ENCODE measurements at places on chromosomes 1 and 21. TPM values are rescaled to one million over a fixed set of nuclear protein-coding genes. Genes with fewer than 3 reads are reported as not detected.

The CLCA2 gene
- total RNA-seq = not detected

The KCNJ9 gene
- not detected for total RNA-seq

- no peak for DNase-seq
Measured at GRCh38 chr1:218350035-218350525, 4.9 kb downstream of the TGFB2 start.

DNA sequence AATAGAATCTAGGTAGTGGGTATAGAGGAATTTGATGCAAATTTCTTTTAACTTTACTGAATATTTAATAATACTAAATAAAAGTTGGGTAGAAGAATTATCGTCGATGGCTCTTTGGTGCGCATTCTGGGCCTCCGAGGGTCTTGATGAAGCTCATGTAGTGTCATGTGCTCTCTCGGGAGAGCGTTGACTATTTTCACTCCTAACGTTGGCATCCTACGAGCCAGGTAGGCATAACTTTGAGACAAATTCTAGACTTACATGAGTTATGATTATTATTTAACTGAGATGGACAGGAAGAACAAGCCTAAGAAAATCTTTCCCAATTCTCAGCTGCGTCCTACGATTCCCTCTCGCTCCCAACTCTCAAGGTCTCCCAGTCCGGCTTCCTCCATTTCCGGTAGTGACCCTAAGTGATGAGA lies 550 bp upstream of the PCAT6 start:
- DNase-seq = no peak

DNA sequence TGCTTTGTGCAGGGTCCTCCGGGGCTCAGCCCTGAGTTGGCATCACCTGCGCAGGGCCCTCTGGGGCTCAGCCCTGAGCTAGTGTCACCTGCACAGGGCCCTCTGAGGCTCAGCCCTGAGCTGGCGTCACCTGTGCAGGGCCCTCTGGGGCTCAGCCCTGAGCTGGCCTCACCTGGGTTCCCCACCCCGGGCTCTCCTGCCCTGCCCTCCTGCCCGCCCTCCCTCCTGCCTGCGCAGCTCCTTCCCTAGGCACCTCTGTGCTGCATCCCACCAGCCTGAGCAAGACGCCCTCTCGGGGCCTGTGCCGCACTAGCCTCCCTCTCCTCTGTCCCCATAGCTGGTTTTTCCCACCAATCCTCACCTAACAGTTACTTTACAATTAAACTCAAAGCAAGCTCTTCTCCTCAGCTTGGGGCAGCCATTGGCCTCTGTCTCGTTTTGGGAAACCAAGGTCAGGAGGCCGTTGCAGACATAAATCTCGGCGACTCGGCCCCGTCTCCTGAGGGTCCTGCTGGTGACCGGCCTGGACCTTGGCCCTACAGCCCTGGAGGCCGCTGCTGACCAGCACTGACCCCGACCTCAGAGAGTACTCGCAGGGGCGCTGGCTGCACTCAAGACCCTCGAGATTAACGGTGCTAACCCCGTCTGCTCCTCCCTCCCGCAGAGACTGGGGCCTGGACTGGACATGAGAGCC lies 22.7 kb downstream of the COL6A1 start:
- no peak for DNase-seq

GRCh38 chr1:99675994-99676393 lies 30.1 kb downstream of the PALMD start:
- DNase-seq = no peak

The CACNA1E gene
- under 0.01 TPM for total RNA-seq

The LRRC8B gene
- 27.4 TPM for total RNA-seq

The LY9 gene
- total RNA-seq = 1.3 TPM

GRCh38 chr1:47757226-47757975 lies 239.8 kb downstream of the TRABD2B start:
- DNase-seq = no peak

The MTARC1 gene
- 9.9 TPM for total RNA-seq

DNA sequence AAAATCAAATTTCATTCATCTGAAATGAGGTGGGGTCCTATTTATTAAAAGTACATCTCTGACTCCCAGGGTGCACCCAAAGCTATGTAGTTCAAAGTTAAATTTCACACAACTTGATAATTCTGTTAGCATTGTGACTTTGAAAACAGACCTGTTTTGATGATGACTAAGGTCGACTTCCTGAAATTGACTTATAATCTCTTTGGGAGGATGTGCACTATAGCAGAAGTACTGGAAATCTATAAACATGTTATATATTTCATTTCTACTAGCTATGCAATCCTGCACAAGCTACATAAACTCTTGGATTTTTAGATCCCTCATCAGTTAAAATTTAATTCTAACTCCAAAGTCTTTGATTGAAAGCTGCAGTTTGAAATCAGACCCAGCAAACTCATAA lies 507.6 kb downstream of the NEGR1 start:
- DNase-seq = no peak

DNA sequence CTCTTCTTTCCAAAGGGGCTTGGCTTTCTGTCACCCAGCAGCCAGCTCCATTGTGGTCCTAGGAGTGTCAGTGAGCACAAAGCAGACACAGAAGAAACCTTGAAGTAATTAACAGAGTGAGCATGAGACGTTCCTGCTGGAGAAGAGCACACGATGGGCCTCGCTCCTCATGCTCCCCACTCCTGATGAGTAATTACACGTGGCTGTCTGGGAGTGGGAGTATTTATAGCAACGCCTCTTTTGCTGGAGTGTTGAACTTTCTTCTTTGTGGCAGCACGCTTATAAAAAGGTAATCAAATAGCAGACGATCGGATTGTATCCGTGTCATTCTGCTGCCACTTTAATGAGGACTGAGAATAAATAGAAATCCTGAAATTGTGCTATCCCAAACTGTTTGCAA lies 185.8 kb downstream of the CAMTA1 start:
- no peak for DNase-seq

DNA sequence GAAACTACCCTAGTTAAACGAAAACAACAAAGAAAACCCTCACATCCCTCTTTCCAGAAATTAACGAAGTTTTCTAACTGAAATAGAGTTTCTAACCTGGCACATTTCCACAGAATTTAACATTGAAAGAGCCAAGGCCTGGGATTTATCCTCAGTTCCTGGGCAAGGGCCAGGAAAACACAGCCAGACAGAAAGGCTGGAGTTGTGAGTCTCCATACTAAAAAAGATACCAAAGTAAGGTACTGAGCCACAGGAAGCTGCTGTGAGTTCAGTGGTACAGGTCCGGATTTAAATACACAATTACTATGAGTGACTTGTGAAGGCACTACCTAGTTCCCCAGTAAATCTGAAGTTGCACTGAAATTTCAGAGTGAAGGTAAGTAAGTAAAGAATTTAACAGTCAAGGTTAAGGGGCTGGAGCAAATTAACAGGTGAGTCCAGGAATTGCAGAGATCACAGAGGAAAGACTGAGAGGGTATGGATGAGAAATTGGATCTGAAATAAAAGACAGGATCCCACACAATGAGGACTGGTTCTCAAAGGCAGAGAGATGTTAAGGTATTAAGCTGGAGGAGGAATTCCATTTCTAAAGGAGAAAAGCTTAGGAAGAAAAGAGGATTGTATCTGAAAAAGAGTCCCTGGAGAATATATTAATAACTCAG lies 905 bp downstream of the LIX1L start:
- peak; percentile 77 for DNase-seq

The EPS15 gene
- total RNA-seq = 67.4 TPM

DNA sequence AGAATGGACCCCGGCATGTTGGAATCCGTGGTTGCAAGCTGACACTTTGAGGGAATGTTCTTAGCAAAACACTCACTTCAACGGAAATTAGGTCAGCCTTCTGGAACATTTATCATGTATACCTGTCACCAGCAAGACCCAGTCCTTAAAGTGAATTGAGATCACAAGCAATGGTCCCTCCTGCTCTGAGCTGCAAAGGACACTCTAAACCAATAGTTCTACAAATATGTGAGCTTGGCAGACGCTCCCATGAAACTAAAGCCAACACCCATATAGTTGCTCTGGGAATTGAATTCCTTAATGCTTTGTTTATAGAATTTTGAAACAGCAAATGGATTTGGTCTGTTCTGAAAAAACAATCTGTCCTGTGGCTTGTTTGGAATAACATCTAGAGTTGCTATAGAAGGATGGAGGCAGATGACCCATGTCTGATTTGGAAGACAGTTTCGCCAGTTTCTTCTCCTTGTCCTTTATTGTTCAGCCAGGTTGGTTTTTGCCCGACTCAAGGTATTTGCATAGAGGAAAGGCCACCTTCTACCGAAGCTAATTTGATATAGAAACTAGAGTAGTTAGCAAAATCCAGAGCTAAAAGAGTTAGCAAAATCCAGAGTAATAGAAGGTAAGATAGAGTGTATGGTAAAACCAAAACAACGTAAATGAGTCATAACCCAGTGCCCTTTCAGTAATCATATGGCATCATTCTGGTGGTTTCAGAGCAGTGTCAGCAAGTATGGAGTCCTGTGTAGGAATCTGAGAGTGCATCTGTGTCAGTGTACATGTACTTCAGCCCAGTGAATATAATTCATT lies 236.2 kb downstream of the NFIA start:
- peak; percentile 86 for DNase-seq

DNA sequence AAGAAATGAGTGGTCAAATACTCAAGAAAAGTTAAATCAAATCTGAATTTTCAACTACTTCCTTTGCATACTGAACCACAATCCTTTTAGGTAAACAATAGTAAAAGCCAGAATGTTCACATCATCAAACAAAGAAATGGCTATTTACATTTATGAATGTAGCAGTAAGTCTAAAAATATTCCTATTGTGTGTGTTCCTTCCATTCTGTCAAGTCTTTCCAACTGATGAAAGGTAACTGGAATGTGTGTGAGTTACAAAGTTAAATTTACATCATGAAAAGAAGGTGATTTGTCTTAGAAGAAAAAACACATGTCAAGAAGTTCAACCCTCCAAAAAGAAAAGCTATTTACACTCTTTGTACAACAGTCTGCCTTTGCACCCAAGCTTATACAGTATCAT lies 203.1 kb downstream of the SIPA1L2 start:
- DNase-seq = no peak

The CA14 gene
- not detected for total RNA-seq
